ENCODE measurements at places on chromosomes 12 and 14. TPM values are rescaled to one million over a fixed set of nuclear protein-coding genes. Genes with fewer than 3 reads are reported as not detected.
A peak's percentile ranks its signal among the peaks of the same experiment; 100 is the strongest.

DNA sequence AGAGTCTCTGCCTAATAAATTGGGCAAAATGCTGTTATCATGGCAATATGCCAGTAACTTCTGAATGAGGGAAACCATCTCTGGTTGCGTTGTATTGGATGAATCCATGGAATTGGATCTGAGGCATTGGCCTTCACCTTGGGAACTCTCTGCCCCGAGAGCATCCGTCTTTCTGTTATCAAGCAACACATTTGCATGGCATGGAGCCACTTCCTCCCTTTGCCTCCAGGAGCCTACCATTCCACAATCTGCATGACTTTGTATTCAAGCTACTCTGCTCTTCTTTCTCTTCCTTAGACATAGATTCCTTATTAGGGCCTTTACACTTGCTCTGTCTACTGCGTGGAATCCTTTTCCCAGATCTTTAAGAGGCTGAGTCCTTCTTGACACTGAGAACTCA is 57.2 kb downstream of the RIC8B start:
- no peak for DNase-seq

DNA sequence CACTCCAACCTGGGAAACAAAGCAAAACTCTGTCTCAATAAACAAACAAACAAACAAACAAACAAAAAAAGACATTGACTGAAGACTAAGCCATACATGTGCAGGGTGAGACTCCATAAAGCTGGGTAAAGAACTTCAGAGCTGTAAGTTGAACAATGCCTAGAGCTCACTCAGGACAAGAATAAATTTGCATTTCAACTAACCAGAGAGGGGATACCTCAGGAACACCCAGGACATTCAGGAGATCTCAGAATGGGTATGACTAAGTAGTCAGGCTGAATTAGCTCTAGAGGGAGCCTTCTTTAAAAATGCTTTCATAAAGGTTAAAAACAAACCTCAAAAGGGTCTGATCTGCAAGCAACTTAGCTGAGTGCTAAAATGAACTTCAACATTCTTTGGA is 267.7 kb upstream of the DIO3 start:
- no peak for DNase-seq

GRCh38 chr12:110252716-110253115 is 28.3 kb upstream of the ATP2A2 start:
- peak; percentile 87 for DNase-seq

DNA sequence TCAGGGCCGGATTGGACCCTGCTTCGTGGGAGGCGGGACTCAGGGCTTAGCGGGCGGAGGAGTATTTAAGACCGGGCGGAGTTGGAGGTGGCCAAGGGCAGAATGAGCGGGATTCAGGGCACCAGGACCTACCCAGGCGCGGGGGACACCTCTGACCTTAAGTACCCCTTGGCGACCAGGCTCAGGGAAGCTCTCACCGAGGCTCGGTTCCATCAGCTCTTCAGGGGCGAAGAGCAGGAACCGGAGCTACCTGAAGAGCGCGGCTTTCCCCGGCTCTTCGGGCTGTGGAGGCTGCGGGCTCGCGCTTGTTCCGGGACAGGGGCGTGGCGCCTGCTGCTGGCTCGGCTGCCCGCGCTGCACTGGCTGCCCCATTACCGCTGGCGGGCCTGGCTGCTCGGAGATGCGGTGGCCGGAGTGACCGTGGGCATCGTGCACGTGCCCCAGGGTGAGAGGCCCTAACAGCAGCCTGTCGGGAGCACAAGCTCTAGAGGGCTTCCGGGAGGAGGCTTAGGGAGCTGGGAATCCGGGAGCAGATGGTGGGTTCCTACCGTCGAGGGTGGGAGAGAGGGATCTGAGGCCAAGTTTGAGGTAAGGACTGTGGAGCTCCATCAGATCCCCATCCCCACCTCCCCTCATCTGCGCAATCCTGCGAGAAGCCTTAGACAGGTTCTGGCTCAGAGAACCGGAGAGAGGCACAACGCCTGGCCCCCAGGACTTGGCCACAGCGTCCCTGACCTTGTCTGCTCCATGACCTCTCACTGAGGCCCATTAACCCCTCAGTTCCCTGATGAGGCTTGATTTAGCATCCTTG is 8.4 kb downstream of the ARHGEF25 start:
- DNase-seq: no peak

DNA sequence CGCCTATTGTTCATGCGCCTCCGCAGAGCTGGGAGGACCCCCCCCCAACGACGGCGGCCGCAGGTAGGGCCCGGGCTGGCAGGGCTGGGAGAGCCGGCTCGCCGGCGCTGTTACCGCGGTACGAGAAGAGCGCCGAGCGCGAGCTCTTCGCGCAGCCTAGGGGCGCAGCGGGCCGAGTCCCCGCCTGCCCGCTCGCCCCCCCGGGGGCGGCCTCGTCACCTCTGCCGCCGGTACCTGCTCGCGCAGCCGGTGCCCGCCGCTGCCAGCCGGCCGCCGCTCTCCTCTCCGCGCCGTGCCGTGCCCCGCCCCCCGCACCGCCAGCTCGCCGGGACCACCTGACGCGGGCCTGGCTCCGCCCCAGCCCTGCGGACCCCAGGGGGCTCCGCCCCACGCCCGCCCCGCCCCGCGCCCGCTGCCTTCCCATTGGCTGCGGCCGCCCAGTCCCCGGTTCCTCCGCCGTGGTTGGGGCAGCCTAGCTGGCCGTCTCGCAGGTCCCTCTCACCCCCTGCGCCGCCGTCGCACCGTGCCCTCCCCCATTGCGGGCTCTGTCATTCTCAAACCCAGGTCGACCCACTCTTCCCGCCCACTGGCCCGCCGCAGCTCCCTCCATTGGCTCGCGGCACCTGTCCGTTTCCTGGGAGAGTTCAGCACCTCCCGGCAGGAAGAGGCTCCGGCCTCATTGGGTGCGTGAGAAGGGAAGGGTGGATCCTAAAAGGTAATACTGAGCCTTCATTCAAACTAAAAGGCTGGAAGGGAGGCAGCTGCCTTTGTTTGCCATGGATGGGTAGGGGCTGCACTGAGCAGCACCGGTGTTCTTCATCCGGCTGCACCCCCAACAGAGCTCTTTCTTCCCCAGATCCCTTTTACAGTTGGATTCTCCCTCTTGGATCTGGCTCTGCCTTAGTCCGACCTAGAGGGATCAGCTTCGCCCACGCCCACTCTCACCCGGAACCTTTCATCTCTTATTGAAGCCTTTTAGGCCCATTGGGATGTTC is at the start of gene MAP3K9:
MAP3K9 (minus strand) TSS at position 289 of the 995 bp plus-strand sequence. CDS start 342 bp downstream, outside the sequence.
- DNase-seq: peak; percentile 91

DNA sequence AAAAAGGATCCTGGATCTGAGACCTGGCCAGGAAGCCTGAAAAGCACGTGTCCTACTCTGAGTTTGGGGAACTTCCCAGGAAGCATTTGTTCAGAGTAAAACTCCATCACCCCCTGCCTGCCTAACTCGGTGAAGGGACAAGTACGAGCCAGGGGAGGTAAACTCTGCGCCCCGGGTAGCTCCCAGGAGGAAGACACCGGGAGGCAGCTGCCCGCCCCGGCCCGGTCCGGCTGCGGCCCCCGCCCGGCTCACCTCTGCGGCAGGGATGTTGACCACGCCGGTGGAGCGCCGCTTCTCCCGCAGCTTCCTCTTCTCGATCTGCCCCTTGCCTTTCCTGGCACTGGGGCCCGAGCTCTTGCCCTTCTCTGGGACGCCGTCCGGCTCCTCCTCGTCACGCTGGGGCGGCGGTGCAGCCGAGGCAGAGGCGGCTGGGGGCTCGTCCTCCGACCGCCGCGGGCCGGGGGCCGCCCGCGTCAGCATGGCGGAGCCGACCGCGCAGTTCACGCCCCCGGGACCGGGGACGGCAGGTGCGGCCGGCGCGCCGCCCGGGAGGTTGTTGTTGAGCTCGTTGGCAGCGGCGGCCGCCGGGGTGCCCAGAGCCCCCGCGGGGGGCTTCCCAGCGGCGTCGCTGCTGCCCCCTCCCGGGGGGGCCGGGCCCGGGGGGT is 1.2 kb downstream of the PAWR start:
- peak; percentile 74 for DNase-seq

GRCh38 chr12:113098441-113099028 is 37.0 kb downstream of the RASAL1 start:
- DNase-seq: peak; percentile 88

DNA sequence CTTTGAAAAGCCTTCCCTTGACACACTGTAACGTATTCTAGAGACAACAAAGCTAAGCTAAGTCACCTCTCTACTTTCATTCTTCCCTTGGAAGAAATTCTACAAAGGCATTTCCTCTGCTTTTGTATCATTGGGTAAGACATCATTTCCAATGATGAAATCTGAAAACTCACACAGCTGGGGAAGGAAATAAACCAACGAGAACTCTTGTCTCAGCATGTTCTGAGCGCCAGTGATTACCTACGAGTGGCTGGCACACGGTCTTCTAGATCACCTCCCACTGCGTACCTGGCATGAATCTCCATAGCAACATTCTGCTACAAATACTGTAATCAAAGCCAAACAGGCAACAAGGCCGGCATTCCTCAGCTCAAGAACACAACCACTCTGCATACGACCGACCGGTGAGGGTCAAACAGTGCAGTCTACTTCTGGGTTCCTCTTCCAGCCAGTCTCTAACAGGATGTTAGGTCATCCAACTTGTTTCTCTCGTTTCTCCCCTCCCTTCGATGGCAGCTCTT is 7.6 kb downstream of the VPS37B start:
- DNase-seq: no peak

GRCh38 chr14:71319666-71320065 is 412.4 kb downstream of the PCNX1 start:
- DNase-seq: no peak

GRCh38 chr12:43602738-43603137 is 50.7 kb upstream of the ADAMTS20 start:
- no peak for DNase-seq

DNA sequence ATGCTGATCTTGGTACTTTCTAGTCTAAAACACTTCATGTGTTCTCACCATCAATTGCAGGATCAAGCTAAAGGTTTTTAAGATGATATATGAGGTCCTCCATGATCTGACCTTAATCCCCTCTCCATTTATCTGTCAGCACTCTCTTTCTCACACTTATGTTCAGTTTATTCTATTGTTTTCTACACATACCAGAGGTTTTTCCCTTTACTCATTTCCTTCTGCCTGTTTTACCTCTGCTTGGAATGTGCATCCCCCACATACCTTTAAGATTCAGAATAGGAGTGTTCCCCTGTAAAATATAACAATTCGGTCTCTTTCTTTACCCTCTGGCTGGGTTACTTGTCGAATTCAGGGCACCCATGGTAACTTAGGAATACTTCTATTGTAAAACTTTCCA is 219.1 kb upstream of the PKP2 start:
- DNase-seq: no peak

- no peak for DNase-seq
Measured at GRCh38 chr14:83300476-83301064, 1766.9 kb upstream of the SEL1L start.

DNA sequence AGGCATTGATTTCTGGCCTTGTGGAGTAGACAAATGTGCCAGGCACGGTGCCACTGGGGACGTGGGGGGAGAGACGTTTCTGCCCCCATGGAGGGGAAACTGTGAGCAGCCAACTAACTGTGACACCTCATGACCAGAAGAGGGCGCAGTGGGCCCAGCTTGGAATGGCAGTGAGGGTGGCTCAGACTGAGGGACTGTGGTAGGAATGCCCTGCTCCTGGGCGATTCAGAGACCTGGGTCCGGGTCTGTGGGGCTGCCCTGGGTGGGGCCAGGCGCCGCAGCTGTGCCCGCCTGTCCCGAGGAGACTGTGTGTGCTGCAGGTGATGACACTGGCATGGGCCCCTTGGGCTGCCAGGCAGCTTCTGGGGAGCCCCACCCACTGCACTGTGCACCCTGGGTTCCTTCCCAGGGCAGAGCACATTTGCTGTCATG is 60.6 kb downstream of the SLC25A47 start:
- DNase-seq: peak; percentile 88

- DNase-seq: no peak
Measured at GRCh38 chr14:94640721-94641631, 28.8 kb downstream of the SERPINA3 start.

DNA sequence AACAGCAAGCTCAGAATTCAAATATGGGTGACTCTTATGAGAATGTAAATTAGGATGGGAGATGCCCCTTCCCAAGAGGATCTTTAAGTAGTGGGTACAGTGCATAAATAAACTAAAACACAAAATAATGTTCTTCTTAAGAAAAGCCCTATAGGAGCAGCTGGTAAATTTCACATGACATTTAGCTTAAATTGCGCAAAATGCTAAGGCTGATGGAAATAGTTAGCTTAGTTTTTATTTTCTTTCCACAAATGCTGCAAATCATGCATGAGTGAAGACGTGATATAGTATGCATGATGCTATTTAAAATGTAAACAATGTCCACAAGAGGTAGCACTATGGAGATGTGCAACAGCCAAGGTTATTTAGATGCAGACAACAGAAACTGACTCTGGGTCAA is 328.1 kb downstream of the ATP23 start:
- no peak for DNase-seq

DNA sequence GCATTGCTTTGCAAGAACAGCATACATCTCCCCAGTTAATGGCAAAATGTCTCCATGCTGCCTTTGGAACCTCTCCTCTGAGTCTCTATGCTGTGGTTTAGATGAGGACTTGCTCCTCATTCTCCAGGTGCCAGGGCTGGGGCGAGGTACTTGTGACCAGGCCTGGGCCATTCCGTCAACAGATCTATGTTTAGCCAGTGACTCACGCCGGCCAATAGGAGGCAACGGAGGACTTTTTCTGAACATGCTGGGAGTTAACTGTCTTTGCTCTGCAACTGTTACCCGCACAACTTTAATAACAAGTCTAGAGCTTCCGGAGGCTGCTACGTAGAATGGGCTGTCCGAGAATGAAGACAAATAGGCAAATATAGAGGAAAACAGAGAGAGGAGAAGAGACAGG is 214.2 kb downstream of the GLT1D1 start:
- no peak for DNase-seq

Gene ERP27
- 0.19 TPM for total RNA-seq

Gene PMCH
- total RNA-seq: not detected

Gene KRT81
- total RNA-seq: not detected
